Urinary bladder (tissue), 4 donors: ENCODE measurements at places on chromosomes 2 and 18. TPM values are rescaled to one million over a fixed set of nuclear protein-coding genes. Genes with fewer than 3 reads are reported as not detected.

SERPINB11 gene
- 3.5 TPM for total RNA-seq

CCBE1 gene
- total RNA-seq, result 4.2 TPM

DLX2 gene
- not detected for total RNA-seq

ABCG5 gene
- not detected for total RNA-seq

DAW1 gene
- total RNA-seq, result 0.16 TPM

ARHGAP28 gene
- 84.0 TPM for total RNA-seq

FAM110C gene
- total RNA-seq, result 10.8 TPM

CD8B2 gene
- total RNA-seq, result 0.37 TPM

CIDEA gene
- total RNA-seq, result 0.48 TPM

ACMSD gene
- not detected for total RNA-seq

CXCR2 gene
- total RNA-seq, result 0.48 TPM
